ENCODE measurements at places on chromosomes 3 and 15. TPM values are rescaled to one million over a fixed set of nuclear protein-coding genes. Genes with fewer than 3 reads are reported as not detected.
A peak's percentile ranks its signal among the peaks of the same experiment; 100 is the strongest.

The GOLGA8G gene
- total RNA-seq: not detected

The INSYN1 gene
- 121 TPM for total RNA-seq

The EAF2 gene
- total RNA-seq: 4.1 TPM

The PLSCR5 gene
- total RNA-seq: not detected

The TMEM266 gene
- not detected for total RNA-seq

GRCh38 chr15:40787344-40787841 lies 17.6 kb downstream of the C15orf62 start:
- no peak for DNase-seq

GRCh38 chr15:74383695-74384565 lies 16.5 kb upstream of the CYP11A1 start:
- no peak for DNase-seq

DNA sequence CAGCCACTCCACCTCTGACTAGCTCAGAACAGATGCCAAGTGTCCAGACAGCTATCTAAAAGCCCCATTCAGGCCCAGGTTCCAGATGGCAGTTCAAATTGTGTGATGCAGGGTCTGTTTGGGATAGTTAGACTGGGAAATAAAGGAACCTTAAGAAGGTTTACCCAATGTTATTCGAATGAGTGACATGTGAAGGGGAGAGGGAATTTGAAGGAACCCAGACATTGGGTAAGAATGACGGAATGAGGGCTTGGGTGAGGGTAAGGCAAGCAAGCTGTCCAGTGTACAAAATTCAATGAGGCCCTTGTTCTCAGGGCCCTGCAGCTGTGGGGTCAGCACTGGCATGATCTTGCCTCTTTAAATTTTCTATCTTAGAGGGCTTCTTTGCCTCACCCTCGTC lies 34.1 kb downstream of the ATP13A5 start:
- no peak for DNase-seq

GRCh38 chr3:22380253-22380652 lies 629.2 kb upstream of the ZNF385D start:
- DNase-seq: no peak

GRCh38 chr15:64343841-64344240 lies 12.1 kb downstream of the CSNK1G1 start:
- no peak for DNase-seq

GRCh38 chr3:50164984-50165909 lies 10.1 kb downstream of the SEMA3F start:
- DNase-seq: no peak

DNA sequence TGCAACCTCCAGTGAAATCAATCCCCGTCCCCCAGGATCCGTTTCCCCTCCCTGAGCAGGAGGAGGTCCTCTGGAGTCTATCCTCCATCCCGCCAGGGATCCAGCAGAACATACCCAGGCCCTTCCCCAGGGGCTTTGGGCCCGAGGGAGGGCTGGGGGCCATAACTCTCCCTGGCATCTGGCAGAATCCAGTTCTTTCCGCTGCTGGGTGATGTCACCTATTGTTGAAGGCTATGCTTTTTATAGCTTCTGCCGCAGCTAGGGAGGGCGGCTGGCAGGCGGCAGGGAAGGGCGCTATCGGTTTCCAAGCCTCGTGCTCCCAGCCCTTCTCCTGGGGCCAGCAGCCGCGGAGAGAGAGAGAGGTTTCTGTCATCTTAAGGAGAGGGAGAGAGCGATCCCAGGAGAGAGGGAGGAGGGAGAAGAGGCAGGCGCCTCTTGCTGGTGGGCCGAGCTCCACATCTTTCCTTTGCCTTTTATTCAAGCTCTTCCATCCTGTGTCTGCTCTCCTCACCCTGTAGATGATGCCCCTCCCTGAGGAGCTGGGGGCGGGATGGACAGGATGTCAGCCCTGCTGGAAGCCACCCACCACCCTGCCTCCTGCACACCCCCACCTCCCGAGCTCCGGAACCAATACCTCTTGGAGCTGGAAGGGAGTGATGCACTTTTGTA lies 120.1 kb downstream of the ANP32A start:
- peak; percentile 76 for DNase-seq

DNA sequence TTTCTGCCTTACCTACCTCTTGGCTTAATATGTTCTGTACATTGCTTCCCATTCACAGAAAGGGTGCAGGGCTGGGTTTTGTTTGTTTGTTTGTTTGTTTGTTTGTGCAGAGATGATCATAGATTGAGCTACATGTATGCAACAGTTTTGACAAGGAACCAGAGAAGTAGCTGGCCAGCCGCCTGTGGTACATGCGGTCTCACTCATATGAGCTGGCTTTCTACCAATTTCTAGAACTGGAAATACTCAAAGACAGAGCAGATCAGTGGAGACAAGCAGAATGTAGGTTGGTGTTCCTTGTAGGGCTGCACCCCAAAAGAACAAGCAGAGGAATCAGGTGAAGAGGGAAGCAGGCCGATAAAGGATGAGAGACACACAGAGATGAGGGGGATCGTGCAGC lies 502.7 kb downstream of the SOX2 start:
- peak; percentile 22 for DNase-seq

DNA sequence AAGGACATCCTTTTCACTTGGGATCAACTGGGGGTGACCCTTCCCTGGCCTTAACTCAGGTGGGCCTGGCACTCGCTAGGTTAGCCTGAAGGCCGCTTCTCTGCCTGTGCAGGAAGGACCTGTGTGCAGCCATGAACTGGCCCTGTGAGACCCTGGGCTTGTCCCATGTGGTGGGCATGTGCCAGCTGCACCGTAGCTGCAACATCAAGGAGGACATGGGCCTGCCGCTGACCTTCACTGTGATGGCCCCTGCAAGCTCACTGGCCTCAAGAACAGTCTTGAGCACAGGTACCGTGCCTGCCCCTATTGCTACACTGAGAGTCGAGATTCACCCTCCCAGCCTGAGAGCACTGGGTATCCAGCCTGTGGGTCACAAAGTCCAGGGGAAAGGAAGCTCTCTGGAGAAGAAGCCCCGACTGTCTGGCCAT lies 43.0 kb downstream of the SAXO2 start:
- DNase-seq: no peak

DNA sequence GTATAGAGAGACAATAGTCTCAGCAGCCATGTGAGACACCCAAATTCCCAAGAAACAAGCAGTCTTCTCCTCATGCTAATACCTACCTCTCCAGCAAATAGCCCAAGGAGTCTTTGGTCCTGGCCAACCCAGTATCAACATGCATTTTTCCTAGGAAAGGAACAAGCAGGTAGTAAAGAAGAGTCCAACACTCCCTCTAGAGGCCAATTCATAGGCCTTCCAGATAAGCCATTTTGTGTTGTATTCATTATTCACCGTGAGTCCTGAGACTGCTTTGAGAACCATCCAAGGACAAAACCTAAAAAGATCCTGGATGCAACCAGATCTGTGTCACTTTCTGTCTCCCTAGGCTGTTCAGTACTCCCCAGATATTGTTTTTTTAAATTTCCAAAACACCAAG lies 63.6 kb upstream of the SNTN start:
- DNase-seq: no peak

GRCh38 chr15:85880501-85881190 lies 85.9 kb upstream of the KLHL25 start:
- DNase-seq: no peak

- DNase-seq: no peak
These were observed 246.7 kb downstream of the MCTP2 start for GRCh38 chr15:94477913-94478553.

- no peak for DNase-seq
These were observed 42.3 kb upstream of the MUC4 start for GRCh38 chr3:195853996-195854395.

DNA sequence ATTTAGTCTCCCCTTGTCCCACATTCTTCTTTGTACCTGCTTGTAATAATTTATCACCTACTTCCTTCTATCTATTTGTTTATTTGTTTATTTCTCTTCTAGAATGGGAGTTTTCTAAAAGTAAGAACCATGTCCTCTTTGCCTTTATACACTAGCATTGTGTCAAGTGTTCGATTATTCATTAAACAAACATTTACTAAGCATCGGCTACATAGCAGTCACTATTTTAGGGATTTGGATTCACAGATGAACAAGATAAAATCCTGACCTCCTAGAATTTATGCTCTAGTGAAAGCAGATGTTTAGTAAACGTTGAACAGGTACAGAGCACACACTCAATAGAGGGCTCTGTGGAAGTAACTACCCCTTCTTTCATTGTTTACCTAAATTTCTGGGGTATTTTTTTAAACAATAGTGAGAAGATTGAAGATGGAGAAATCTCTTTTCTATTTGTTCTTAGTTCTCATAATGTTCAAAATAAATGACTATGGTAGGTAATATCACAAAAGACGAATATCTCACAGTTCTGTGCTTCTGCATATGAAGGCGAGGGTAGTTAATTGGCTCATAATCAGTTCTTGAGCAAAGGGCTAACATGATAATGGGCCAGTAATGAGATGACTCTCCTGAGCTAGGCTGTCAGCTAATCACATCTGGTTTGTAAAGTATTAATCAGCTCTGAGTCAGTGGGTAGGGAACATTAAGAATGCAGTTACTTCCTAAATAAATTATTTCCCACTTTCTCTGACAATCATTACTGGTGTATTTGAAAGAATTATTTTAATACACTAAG lies 111.9 kb downstream of the SLC9A9 start:
- no peak for DNase-seq

- no peak for DNase-seq
These were observed 523.6 kb downstream of the NTRK3 start for GRCh38 chr15:87732976-87733375.

- no peak for DNase-seq
These were observed 320.4 kb downstream of the CTNNB1 start for GRCh38 chr3:41519746-41520145.

All from left ventricle myocardium inferior (tissue), 1 donor.